ENCODE measurements at places on chromosomes 3 and 15.

DNA sequence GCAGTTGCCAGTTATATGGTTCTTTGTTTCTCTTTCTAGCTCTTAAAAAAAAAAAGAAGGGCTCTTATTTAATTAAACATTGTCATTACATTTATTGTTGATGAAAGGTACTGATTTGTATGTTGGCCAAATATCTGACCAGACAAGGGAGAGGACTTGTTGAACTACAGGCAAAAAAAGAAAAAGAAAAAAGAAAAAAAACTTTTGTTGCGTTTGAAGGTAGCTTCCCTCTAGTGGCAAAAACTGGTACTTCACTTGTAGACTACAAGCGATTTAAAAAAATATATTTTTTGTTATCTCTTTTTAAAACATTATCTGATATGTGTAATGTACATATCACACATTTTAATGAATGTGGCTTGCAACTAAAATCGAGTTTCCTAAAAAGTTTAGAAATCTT lies 280.6 kb downstream of the ROBO2 start:
- no peak for DNase-seq

- no peak for DNase-seq
Measured at GRCh38 chr3:138180375-138181029, 5.8 kb upstream of the DBR1 start.

DNA sequence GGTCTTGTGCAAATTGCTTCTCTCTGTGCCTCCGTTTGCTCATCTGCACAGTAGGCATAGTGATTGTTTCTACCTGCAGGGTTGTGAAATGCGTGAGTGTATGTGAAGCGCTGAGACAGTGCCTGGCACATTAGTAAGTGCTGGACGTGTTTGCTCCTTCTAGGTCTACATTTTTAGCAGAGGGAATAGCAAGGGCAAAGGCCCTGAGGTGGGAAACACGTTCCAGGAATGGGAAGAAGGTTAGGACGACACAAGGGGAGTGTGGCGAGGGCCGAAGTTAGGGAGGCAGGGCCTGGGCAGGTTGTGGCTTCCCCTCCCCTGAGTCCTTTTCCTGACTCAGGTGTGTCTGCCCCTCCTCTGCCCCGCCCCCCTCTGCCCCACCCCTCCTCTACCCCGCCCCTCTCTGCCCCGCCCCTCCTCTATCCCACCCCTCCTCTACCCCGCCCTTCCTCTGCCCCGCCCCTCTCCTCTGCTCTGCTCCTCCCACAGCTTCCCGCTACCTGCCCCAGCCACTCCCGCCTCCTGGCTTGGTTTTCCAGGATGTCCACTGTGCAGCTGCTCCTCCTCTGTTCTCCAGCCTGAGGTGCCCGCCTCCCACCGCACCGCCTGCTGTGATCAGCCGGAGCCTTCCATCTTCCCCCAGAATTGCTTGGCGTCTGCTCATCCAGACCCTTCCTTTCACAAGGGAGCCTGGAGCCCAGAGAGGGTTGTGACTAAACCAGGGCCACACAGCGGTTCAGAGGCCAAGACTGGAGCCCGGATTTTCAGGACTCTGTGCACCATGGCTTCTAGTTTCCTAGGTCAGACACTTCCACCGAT lies 31.1 kb upstream of the SMAD6 start:
- no peak for DNase-seq

GRCh38 chr3:177610686-177611633 lies 413.7 kb upstream of the TBL1XR1 start:
- no peak for DNase-seq

- no peak for DNase-seq
Measured at GRCh38 chr15:76962337-76963013, 30.9 kb downstream of the RCN2 start.

GRCh38 chr15:23835953-23836352 lies 148.8 kb upstream of the NDN start:
- no peak for DNase-seq

GRCh38 chr15:77464129-77464865 lies 43.6 kb downstream of the HMG20A start:
- no peak for DNase-seq

DNA sequence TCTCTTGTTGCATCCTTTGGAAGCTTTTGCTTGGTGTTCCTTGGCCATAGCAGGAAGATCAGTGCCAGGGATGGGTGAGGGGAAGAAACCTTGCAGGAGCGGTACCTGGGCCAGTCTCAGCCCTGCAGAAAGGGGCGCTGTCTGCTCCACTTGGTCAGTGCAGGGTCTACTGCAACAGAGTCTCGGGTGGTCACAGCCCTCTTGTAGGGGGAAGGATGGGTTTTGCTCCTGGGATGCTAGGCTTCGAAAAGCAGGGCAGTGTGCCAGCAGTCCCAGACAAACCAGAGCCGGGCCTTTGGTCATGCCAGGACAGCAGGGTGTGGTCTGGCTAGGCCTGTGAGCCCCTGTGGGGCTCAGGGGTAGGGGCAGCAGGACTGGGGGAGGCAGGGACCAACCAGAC lies 186.7 kb downstream of the APBA2 start:
- DNase-seq = no peak

- DNase-seq = no peak
Measured at GRCh38 chr3:14647976-14648955, 3.3 kb upstream of the CCDC174 start.

GRCh38 chr15:93261845-93262244 lies 172.8 kb upstream of the RGMA start:
- no peak for DNase-seq

GRCh38 chr3:182631183-182632076 lies 161.9 kb upstream of the ATP11B start:
- DNase-seq = no peak

GRCh38 chr3:139689122-139689521 lies 11.3 kb upstream of the NMNAT3 start:
- no peak for DNase-seq

- DNase-seq = peak; percentile 50
Measured at GRCh38 chr3:44885618-44886017, 11.2 kb downstream of the TGM4 start.

DNA sequence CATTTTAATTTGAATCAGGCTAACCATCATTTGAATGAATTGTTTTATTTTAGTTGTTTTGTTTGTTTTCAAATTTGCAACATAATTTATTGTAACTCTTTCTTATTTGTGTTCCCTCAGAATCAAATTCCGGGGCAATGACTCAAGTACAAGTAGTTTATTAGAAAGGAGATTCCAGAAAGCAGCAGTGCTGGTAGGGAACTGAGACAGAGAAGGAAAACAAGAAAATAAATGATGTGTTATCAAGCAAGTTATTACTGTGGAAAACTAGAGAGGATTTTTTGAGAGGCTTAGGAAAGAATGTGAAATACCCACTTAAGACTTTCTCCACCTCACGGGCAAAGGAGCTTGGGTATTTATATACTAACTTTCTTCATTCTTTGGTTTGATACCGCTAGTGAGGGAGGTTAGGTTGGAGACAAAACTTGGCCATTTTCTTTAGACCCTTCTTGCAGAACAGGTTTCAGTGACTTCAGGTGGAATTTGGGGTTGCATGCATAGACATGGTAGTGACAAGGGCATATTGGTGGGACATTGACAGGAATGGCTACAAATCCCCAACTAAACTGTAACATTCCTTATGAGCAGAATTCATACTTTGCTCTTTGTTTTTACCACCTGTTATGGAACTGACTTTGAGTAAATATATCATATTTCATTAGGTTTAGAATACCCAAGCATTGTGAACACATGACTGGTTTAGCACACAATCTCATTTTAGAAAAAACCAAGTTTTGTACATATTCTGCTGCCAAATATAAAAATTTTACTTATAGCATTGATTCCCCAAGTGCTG lies 254.3 kb downstream of the ZBBX start:
- DNase-seq = no peak

DNA sequence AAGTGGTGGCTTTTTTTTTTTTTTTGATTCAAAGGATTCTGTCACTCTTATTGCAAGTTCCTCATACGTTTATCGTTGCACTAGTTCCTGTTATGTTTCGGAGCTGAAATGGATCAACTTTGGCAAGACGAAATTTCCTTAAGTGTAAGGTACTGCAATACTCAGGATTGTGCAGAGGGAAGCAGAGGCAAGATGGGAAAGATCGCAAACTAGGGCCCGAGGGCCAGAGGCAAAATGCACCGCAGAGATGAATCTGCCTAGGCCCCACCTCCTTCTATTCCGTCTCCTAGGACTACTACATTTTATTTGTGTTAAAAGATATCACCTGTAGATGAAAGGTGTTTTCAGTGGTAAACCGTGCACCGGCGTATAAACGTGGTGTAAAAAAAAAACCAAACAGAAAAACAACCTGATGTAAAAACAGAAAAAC lies 331 bp downstream of the RNU6-1 start:
- no peak for DNase-seq

- DNase-seq = no peak
Measured at GRCh38 chr3:23457697-23458096, 254.6 kb downstream of the UBE2E2 start.

DNA sequence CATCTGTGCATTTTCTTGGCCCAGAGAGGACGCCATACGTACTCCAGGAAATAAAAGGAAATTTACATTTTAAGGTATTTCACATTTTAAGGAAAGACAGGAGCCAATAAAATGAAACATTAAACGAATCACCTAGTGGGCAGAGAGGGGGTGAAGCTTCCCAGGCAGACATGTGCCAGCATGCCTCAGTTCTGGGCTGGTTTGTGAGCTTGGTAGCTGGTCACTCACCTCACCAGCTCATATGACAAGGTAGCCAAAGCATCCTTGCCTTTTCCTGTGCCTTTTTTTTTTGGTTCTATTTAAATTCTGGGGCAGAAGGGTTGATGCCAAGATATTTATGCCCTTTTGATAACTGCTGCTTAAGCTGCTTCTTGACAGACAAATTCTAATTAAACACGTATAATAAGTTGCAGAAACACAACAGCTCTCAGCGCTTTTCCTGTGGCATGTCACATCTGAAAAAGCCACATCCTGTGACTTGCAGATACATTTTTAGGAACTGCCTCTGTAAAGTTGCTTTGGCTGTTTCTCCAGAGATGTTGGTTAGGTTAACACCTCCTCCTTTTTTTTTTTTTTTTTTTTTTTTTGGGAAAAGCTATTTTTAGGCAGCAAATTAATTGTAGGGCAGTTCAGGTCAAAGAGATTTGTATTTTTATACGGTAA lies 218.6 kb downstream of the PDCD6IP start:
- no peak for DNase-seq

DNA sequence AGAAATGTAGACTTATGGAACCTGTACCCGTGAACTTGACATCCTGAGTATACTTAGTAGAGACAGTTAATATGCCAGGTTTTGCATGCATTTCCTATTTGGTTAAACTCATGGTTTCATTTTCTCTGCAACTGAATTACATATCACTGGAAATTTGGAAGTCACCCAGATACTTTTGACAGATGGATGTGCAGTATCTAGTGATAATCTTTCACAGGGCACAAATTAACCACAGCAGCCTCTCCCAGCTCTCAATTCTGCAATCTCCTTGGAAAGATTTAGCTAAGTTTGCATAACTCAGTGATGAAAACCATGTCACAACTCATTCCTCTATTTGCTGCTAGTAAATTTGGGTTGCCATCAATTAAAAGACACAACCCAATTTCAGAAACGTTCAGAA lies 162.3 kb upstream of the TPM1 start:
- no peak for DNase-seq

DNA sequence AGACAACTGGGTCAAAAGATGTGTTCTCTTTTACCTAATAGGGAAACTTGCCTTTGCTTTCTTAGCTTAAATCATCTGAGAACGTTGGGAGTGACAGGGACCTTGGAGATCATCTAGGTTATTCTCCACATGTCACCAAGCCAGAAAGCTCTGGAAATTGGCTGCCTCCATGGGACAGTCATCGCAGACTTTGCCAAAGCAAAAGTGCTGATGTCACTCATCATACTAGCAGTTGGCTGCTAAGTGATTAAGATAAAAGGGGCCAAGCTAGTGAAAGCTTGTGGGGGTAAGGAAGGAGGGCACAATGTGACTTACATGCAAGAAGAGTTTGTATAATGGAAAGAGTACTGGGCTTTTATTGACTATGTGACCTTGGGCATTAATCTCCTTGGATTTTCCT lies 198.0 kb upstream of the PFN2 start:
- no peak for DNase-seq

DNA sequence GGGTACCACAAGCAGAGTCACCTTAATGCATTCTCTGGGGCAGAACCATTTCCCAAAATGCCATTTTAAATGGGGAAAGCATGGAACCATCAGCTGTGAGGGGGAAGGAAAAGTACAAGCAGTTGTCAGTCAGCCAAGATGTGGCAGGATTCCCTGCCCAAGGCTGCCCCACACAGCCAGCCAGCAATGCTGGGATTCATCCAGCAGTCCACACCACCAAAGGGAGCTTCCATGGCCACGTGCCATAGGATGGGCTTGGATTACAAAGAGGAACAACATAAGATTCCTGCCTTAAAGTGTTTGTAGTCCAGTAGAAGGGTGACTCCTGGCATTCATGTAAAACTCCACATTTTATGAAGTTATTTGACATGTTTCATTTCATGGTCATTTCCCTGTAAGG lies 233.3 kb downstream of the SHOX2 start:
- DNase-seq = no peak

GRCh38 chr15:33154351-33155166 lies 40.0 kb downstream of the FMN1 start:
- no peak for DNase-seq

GRCh38 chr3:132161608-132162007 lies 126.8 kb upstream of the CPNE4 start:
- DNase-seq = no peak

GRCh38 chr3:183283886-183284285 lies 30.8 kb downstream of the B3GNT5 start:
- no peak for DNase-seq

- DNase-seq = no peak
Measured at GRCh38 chr3:129971351-129972052, 3.0 kb upstream of the TRH start.

GRCh38 chr3:62318752-62319569 lies 54.4 kb downstream of the FEZF2 start:
- DNase-seq = peak; percentile 65

DNA sequence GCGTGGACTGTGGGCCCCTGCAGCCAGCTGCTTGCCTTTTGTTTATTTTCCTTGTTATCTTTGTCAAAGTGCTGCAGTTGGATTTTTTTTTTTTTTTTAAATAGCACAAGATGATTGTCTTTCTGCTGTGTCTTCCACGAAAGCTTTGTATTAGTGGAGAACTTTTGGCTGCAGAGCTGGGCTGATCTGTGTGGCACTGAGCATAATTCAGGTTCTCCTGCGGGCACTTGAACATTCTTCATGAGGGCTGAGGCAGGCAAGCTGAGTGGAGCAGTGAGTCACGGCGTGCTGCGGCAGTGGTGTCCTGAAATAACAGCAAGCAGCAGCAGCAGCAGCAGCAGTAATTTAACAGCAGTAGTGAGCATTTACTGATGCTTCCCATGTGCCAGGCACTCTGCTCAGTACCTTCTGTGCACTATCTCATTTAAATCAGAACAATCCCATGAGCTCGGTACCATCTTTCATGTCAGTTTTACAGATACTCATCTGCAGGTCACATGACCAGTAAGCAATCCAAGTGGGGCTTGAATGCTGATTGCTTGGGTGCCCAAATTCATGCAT lies 45.8 kb downstream of the MITF start:
- peak; percentile 21 for DNase-seq
